ENCODE measurements at places on chromosomes 2 and 18.

GRCh38 chr2:13114391-13114790, 397.7 kb downstream of the TRIB2 start:
- DNase-seq, result no peak

GRCh38 chr2:68696554-68696953, 38.1 kb upstream of the ARHGAP25 start:
- no peak for DNase-seq

GRCh38 chr2:72778410-72778809, 47.4 kb downstream of the EXOC6B start:
- no peak for DNase-seq

- no peak for DNase-seq
Observed at GRCh38 chr2:153043385-153043784, 325.0 kb downstream of the ARL6IP6 start.

DNA sequence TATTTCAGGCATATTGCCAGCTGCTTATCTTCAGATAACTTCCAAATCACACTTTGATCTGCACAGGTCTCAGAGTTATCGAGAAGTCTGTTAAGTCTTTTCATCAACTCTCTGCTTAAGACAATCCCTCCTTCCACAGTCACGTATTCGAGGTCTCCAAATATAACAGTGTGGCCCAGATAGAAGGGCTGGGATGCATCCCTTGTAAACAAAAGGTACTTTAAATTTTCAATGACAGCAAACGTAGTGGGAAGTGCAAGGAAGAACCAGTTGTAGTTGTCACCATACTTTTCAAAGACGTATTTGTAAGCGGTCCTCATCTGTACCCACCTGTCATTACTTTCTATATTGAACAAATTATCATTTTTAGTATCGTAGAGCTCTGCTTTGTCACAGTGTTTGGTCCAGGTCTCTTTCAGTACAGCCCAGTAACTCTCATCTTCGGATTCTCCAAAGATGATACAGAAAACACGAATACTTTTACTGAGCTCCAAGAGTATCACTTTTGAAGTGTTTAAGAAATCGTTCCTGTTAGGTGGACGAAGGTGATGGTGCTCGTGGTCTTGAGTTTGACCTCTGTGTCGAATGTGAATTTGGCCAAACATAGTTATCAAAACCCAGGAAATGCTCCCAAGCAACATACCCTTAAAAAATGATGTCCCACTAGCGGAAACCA, 445 bp downstream of the C1GALT1C1L start:
- no peak for DNase-seq

- peak; percentile 42 for DNase-seq
Observed at GRCh38 chr2:118981632-118982031, 39.6 kb downstream of the MARCO start.

Data from suppressor macrophage (primary cell).